NCI-H446 (cell line): ENCODE measurements at places on chromosomes 12 and 14.

DNA sequence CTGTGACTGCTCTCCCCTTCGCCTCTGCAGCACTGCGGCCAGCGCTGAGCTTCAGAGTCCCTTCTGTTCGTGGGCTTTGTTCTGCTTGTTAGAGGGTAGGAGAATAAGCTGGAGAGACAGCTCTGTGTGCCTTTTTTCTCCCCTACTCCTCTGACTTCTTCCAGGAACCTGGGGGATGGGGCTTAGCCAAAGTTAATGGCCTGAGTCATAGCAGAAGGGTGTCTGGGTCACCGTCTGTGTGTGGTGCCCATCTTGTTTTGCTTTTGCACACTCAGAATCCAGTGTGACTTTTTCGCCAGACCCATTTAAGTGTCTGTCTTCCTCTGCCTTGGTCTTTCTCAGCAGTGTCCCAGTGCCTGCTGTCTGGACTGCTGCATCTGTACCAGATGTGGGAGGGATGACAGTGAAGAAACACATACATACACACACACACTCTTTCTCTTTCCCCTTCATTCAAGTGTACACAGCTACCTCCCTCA lies 3.0 kb downstream of the KIF5A start:
- no peak for DNase-seq

DNA sequence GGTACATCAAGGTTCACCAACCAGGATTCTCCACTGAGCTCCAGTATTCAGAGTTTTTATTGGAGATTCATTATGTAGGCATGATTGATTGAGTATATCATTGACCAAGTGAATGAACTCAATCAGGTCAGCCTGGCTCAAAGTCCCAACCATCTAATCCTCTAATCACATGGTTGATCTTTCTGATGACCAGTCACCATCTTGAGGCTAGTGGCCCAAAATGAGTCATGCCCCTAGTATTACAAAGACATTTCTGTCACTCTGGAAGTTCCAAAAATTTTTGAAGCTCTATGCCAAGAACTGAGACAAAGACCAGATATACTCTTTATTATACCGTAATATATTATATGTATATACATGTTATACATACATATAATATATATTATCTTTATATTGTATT lies 75.9 kb upstream of the ATF7IP start:
- DNase-seq, result no peak

DNA sequence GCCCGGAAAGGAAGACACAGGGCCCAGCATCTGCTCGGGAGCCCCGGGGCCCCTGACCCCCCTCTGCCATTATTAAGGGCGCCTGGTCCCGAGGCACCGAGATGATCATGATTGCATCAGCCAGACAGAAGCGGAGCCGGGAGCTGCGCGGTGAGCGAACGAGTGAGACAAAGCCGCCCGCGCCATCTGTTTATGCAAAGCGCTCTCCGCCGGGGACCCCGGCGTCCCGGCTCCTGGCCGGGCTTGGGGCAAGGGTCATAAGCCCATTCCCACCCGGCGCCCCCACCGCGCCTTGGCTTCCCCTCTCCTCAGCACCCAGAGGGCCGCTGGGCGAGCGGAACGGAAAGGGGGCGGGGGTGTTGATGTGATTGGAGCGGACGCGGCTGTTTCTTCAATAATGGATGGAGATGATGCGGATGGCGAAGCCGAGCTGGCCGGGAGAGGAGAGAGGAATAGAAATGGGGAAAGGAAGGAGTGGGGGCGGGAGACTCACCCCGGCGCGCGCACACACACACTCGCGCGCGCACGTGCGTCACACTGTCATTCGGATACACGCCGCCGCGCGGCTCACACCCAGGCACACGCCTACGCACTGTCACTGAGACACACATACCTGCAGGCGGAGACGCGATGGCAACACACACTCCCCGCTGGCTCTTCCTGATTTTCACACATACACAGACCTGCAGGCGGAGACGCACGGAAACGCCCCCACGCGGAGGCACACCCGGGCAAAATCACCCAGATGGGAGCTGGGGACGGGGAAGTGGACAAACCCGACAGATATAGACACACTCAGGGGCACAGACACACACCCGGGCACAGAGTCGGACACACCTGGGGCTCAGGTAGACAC lies 10.7 kb downstream of the STAC3 start:
- DNase-seq, result peak; percentile 27

- DNase-seq, result no peak
Measured at GRCh38 chr12:52254965-52255751, 19.3 kb upstream of the KRT86 start.

GRCh38 chr12:61916831-61917230 lies 343.4 kb upstream of the USP15 start:
- no peak for DNase-seq

DNA sequence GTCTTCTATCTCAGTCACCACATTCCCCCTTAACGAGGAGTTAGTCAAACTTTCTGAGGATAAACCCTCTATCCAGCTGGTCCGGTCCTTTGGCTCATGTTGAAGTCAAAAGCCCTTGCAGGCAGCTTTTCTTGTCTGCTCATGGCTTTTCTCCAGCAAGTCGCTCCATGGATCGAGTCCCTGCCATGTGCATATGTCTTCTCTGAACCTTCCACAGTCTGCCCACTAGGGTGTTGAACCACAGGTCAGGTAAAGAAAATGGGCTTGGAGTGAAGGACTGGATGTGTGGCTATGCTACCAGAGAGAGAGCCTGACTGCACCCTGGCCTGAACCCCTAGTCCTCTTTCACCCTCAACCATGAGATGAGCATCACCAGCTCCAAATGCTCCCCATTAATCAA lies 22.8 kb downstream of the C14orf132 start:
- DNase-seq, result no peak

DNA sequence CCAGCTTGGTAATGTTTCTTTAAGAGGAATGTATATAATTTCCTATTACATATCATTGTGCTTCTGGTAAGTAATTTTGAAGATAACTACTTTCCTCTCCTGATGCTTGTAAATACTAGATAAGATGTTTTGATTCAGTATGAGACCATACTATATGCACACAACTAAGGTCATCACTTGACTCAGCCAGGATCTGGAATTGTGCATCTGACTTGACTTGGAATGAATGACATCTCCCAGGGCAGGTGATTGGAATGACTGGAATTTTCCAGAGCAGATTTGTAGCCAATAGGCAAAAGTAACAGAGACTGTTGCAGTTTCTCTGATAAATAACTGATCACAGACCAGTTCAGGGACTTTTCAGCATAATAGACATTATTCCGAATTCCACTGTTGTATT lies 11.1 kb downstream of the BEST3 start:
- DNase-seq, result peak; percentile 23

- no peak for DNase-seq
Measured at GRCh38 chr14:95442016-95442632, 74.3 kb downstream of the SYNE3 start.

- DNase-seq, result no peak
Measured at GRCh38 chr12:59742841-59743240, 147.0 kb downstream of the SLC16A7 start.

GRCh38 chr14:75549169-75549568 lies 26.9 kb downstream of the BATF start:
- DNase-seq, result no peak

DNA sequence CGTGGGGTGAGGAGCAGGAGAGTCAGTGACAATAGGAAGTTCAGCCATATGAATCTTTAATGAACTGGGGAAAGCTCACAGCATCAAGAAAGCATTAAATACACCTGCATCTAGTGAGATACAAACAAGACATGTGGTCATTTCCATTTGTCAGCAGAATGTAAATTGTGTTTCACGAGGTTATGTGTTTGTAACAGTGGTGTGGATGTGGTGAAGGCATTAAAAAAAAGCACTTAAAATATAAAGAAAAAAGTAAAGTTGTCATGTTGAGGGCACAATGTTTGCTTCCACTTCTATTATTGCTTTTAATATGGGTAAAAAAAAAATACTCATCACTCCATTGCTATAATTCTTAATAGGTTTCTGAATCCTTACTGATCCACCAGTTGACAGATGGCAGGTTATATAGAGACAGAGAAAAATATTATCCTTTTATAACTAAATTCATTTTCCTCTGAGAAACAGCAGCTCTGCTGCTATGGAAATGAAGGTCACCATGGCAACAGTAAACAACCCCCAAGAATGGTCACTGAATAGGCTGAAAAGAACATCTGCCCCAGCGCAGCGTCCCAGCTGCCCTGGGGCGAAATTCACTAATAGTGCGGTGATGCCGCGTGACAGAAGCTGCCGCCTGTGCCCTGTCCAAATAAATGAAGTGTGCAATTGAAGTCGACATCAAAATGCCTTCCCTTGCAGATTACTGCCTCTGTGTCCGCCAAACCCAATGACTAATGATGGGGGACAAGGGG lies 226.1 kb downstream of the FOXN3 start:
- peak; percentile 86 for DNase-seq
